ENCODE measurements at places on chromosomes 3 and 15. TPM values are rescaled to one million over a fixed set of nuclear protein-coding genes. Genes with fewer than 3 reads are reported as not detected.

Gene GPX1
- 461 TPM for total RNA-seq

Gene GPR27
- total RNA-seq: not detected

Gene MESD
- total RNA-seq: 30.5 TPM

Gene NISCH
- 153 TPM for total RNA-seq

Gene LARP6
- 16.9 TPM for total RNA-seq

Gene ATXN7
- 34.7 TPM for total RNA-seq

Gene SYNPR
- total RNA-seq: not detected

Gene SLC22A13
- 0.44 TPM for total RNA-seq

Gene CHRM5
- total RNA-seq: not detected

Gene CHRNA3
- total RNA-seq: not detected

Gene SERPINI2
- not detected for total RNA-seq

Gene TRPM1
- total RNA-seq: not detected

Gene TUSC7
- total RNA-seq: not detected

DNA sequence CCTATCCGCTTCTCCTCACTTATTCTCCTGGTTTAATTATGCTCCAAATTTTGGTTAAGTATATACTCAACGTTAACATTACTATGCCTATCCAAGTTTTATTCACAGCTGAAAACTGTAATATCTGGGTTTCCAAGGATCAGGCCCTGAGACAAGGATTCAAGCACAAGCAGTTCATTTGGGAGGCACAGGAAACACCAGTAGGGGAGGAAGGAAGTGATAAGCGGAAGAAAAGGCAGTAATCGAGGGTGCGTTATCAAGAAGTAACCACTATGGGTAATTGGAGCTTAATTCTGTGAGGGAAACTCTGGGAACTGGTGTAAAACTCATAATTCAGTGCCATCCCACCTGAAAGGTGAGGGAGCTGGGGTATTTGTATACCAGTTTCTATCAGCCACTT lies 120.3 kb downstream of the KCNAB1 start:
- H3K4me3 ChIP-seq: no peak overlapping the region
- no peaks in the 10 kb centered on the region for H3K36me3 ChIP-seq
- peaks cover 8% of the 10 kb centered on the region for H3K4me1 ChIP-seq
- no peak for DNase-seq

DNA sequence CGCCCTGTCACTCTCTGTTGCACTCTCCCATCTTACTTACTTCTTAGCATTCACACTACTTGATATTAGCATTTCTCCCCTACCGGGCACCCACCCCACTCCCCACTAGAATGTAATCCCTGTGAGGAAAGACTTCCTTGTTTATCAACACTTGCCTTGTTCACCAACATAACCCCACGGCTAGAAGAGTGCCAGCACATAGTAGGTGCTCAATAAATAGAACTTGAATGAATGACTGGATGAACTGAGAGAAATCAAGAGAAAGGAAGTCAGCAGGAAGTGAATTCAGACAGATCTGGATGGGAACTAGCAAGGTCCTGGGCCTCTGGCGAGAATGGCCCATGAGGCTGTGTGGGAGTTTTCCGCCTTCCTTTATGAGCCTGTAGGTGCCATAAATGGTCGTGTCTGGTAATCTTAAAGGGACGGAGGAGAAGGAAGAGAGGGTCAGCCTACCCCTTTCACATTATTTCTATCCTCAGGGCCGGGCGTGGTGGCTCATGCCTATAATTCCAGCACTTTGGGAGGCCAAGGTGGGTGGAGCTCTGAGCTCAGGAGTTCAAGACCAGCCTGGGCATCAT lies 42.4 kb upstream of the HERC1 start:
- H3K27me3 ChIP-seq: no peaks in the 10 kb centered on the region
- H3K36me3 ChIP-seq: no peaks in the 10 kb centered on the region
- no peak overlapping the region for H3K4me3 ChIP-seq
- peaks cover 5% of the 10 kb centered on the region for H3K4me1 ChIP-seq
- H3K27ac ChIP-seq: no peak overlapping the region

DNA sequence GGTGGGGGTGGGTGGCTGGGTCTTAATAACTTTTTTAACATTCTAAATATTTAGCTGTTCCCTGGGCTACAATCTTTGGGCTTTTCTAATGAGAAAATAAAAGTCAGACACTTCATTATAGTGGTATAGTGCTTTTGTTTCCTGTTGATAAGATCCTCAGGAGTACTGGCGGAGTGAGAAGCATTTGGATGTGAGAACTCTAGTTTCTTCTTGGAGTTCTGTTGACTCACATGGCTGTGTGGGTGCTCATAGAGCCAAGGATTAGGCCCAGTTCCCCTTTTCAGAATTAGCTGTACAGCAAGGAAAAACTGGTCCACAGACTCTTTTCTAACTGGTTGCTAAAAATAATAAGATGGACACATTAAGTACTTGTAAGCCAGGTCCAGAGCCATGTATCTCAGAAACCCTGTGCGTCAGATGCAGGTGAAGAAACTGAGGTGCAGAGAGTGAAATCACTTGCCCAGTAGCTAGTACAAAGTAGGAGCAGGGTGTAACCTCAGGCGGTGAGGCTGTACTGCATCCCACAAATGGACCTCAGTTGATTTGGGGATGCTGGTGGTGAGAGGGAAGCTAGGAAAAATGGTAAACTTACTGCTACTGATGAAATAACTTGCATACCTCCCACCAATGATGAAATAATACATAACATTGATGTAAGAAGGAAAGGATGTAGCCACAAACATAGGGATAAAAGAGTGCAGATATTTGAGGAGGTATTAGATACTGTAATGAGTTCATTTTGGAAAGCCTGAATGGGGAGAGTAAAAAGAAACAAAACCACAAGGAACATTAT lies 2.3 kb downstream of the ITPR1 start:
- H3K4me1 ChIP-seq: peaks cover 24% of the 10 kb centered on the region
- H3K27me3 ChIP-seq: no peaks in the 10 kb centered on the region
- no peak overlapping the region for H3K4me3 ChIP-seq
- no peaks in the 10 kb centered on the region for H3K36me3 ChIP-seq
- H3K27ac ChIP-seq: no peak overlapping the region

GRCh38 chr3:141087778-141088130 lies 36.6 kb downstream of the SPSB4 start:
- no peak for DNase-seq
- no peaks in the 10 kb centered on the region for H3K27me3 ChIP-seq
- no peaks in the 10 kb centered on the region for H3K36me3 ChIP-seq
- no peak overlapping the region for H3K4me3 ChIP-seq
- no peaks in the 10 kb centered on the region for H3K4me1 ChIP-seq
- H3K27ac ChIP-seq: no peak overlapping the region

- no peak overlapping the region for H3K4me3 ChIP-seq
- H3K4me1 ChIP-seq: peaks cover 2% of the 10 kb centered on the region
- H3K36me3 ChIP-seq: no peaks in the 10 kb centered on the region
- no peak for DNase-seq
Measured at GRCh38 chr15:29968895-29969561, 113.7 kb upstream of the GOLGA8J start.

DNA sequence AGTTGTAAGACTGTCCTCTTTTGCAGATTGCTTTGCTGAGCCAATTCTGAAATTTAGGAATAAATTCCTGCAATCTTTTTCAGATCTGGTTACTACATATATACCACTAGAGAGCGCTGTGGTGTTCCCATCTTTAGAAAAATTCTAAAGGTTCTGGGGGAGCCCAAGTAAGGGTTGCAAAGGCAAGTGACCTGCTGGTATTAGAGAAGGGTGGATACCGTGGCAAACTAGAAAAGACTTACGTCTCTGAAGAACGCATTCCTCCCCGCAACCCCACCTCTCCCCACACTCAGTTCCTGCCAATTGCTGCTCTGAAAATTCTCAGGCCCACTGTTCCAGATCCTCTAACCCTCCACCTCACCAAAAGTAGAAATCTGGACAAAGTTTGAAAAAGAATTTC lies 48.5 kb downstream of the EFHB start:
- DNase-seq: peak; percentile 47
- H3K27me3 ChIP-seq: no peaks in the 10 kb centered on the region
- H3K4me1 ChIP-seq: peaks cover 20% of the 10 kb centered on the region

DNA sequence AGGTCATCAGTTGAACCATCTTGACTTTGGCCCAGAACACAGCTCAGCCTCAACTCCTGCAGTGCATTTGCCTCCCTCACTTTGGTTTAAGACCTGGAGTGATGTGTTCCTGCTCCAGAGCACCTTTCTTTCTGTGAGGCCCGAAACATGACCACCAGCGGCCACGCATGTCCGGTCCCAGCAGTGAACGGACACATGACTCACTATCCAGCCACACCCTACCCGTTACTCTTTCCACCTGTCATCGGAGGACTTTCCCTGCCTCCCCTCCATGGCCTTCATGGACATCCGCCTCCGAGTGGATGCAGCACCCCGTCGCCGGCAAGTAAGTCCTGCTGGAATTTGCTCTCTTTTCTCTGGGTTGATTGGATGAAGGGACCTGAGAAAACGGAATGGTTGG lies 253.8 kb upstream of the RARB start:
- H3K36me3 ChIP-seq: no peaks in the 10 kb centered on the region
- no peaks in the 10 kb centered on the region for H3K27me3 ChIP-seq

DNA sequence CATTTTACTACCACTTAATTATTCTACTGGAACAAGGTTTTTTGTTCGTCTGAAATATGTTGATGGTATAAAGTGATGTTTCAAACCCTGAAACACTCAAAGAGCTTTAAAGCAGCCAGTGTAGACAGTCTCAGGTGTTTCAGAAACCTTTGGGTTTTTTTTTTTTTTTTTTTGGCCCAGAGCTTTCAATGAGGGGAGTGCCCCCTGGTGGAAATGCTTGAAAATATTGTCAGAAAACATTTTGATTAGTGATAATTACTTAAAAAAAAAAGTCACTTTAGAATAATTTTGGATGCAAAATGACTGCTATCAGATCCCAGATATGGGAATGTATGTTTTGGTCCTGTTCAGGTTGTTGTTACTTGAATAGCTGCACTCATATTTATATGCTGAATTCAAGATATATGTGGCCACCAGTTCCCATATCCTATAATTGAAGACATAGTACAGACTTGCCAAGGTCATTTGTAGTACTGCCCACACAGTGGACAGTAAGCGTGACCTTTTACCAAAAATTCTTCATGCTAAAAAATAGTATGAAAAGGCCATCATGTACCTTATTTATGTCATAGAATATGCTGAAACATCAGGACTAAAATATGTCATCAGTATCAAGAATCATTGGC lies 35.9 kb downstream of the SATB1 start:
- H3K36me3 ChIP-seq: no peaks in the 10 kb centered on the region
- H3K4me1 ChIP-seq: no peaks in the 10 kb centered on the region
- H3K4me3 ChIP-seq: no peak overlapping the region
- H3K27me3 ChIP-seq: no peaks in the 10 kb centered on the region
- no peak overlapping the region for H3K27ac ChIP-seq
- peak; percentile 33 for DNase-seq

DNA sequence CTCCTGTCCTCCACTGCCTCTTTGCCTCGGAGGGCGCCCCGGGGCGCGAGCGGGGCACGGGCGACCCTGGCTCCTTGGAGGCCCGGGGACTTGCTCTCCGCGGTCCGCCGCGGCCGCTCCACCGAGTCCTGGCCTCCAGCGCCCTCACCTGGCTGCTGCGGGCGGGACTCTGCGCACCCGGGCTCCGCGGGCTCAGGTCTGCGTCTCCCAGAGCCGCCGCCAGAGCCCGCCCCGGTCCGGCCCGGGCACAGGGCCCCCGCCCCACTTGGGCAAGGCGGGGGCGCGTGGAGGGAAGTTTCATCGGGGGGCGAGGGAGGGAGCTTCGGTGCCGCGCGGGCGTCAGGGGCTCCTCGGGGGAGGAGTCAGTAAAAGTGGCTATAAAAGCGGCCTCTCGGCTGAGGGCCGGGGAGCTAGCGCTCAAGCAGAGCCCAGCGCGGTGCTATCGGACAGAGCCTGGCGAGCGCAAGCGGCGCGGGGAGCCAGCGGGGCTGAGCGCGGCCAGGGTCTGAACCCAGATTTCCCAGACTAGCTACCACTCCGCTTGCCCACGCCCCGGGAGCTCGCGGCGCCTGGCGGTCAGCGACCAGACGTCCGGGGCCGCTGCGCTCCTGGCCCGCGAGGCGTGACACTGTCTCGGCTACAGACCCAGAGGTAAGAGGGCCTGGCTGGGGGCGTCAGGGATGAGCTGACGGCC lies at the start of gene CEMIP:
Gene CEMIP, plus strand, starts transcription at position 407 of the 694 bp plus-strand sequence. CDS start 94,510 bp downstream, outside the sequence.
- peak within 1 kb of the TSS; percentile 11 for H3K4me3 ChIP-seq
- no peaks in the 10 kb centered on the region for H3K36me3 ChIP-seq
- no peak within 1 kb of the TSS for H3K27ac ChIP-seq
- H3K4me1 ChIP-seq: peaks cover 18% of the 10 kb centered on the region

- peaks cover 15% of the 10 kb centered on the region for H3K4me1 ChIP-seq
- DNase-seq: no peak
- H3K36me3 ChIP-seq: no peaks in the 10 kb centered on the region
Measured at GRCh38 chr15:96234109-96234892, 96.2 kb upstream of the NR2F2 start.

GRCh38 chr15:33618350-33618749 lies 307.6 kb downstream of the RYR3 start:
- no peak for DNase-seq
- no peak overlapping the region for H3K27ac ChIP-seq
- H3K4me1 ChIP-seq: no peaks in the 10 kb centered on the region
- H3K36me3 ChIP-seq: no peaks in the 10 kb centered on the region
- H3K27me3 ChIP-seq: no peaks in the 10 kb centered on the region

DNA sequence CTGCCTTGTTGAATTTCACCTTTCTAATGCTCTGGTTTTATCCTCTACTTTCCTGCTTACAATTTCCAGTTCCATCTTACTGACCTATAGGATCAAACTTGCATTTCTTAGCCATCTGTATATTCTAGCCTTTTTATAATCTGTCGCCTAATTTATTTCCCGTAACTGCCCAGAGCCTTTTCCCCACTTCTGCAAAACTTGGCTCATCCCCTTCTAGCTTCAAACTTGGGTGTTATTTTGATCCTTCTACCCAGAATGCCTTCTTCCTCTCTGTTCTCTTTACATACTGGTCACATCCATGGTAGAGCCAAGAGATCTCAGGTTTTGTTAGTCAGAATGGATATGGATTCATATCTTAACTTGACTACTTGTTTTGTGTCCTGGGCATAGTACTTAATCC lies 2.6 kb downstream of the SACM1L start:
- no peak for DNase-seq
- H3K4me3 ChIP-seq: no peak overlapping the region

DNA sequence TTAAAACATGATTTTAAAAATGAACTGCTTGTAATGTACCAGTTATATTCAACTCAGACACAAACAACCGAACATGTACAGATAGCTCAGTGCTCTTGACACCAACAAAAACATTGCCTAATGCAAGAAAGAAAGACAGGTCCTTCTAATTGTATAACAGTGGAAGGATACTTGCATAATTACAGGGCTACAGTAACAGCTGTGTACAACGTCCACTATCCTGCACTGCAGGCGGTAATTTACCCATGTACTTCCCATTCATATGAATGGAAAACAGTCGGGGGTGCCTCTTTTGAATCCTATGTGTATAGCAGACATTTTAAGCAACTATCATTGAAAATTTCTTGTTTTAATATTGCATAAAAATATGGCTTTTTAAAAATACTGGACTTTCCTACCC lies 41.1 kb upstream of the PLSCR5 start:
- H3K36me3 ChIP-seq: no peaks in the 10 kb centered on the region
- no peak overlapping the region for H3K27ac ChIP-seq
- no peaks in the 10 kb centered on the region for H3K27me3 ChIP-seq
- no peak for DNase-seq

Measured in endothelial cell of umbilical vein (primary cell).